ENCODE measurements at places on chromosomes 2 and 18.

DNA sequence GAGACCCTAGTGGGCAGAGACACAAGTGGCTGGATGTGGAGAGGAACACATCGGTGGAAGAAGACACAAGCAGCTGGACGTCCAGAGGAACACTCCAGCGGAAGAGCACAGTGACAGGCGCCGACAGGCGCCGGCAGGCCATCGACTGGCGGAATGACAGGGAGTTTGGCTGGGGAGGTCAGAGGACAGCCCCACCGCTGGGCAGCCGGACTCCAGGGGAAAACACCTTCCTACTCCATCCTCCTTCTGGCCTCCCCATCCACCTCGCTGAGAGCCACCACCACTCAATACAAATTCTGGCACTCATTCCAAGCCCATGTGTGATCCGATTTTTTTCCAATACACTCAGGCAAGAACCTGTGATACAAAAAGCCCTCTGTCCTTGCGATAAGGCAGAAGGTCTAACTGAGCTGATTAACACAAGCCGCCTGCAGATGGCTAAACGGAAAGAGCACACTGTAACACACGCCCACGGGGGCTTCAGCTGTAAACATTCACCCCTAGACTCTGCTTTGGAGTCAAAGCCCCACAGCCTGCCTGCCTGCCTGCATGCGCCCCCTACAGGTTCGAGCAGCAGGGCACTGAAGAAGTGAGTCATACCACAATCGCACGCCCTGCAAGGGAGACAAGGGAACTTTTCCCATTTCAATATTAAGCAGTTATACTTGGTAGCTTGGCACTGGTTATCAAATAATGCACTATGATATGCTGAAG lies 50.2 kb upstream of the LRP1B start:
- no peak for DNase-seq

GRCh38 chr18:9283791-9284190 lies 50.8 kb upstream of the TWSG1 start:
- DNase-seq: no peak

GRCh38 chr2:168076731-168077130 lies 170.7 kb downstream of the STK39 start:
- DNase-seq: no peak

- no peak for DNase-seq
Measured at GRCh38 chr18:36534154-36534688, 236.7 kb downstream of the FHOD3 start.

GRCh38 chr18:74380916-74381315 lies 65.3 kb downstream of the C18orf63 start:
- no peak for DNase-seq

DNA sequence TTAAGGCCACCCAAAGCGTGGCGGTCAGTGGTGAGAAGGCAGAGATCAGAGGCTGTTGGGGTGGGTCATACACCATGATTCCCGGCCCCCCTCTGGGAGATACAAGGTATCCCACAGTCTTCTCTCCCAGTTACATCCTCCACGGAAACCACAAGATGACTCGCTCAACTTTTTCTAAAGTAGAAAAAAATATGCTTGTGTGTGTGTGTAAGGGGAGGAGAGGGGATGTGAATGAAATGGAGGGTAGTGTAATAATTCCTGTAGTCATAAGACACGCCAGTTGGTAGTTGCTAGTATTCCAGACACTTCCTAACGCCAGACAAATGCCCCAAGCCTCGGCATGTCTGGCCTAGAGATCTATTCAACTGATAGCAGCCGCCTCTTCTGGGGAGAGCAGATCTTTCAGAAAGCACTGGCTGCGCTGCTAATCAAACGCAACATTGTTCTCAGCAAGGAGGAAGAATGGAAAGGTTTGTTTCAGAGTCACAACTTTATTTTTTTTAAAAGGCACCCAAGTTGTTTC lies 143.5 kb downstream of the TGIF1 start:
- no peak for DNase-seq

- DNase-seq: no peak
Measured at GRCh38 chr2:422676-423435, 135.0 kb upstream of the ALKAL2 start.

- DNase-seq: no peak
Measured at GRCh38 chr18:49934457-49934856, 121.1 kb upstream of the ACAA2 start.

DNA sequence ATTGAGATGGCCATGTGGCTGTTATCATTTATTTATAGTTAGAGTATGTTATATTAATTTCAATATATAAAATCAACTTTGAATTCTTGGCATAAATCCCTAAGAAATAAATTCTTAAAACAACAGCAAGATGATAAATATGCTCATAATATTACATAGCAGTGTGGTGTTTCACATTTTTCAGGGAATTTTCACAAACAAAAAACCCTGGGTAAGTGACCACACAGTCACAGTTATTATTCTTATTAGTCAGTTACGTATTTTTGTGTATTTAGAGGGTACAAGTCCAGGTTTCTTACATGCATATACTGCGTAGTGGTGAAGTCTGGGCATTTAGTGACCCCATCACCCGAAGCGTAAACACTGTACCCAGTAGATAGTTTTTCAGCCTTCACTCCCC lies 289.5 kb upstream of the REV1 start:
- no peak for DNase-seq

DNA sequence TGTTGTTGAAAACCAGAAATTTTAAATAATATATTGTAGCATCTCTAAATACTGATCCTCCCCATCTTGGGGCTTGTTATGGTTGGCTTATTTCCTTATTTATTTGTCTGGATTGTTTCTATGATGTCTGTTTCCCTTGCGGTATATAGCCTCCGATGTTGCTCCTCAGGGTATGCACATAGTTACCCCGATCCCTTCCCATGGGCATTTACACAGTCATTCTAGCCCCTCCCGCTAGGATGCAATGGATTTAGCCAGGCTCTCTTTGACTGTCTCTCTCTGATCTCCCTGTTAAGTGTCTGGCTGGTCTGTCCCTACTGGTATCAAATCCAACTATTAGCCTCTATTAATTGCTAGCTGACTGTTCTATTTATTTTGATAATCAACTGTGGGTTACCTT lies 91.8 kb upstream of the CRACDL start:
- DNase-seq: no peak

- DNase-seq: no peak
Measured at GRCh38 chr2:104004821-104005220, 849.1 kb upstream of the POU3F3 start.

DNA sequence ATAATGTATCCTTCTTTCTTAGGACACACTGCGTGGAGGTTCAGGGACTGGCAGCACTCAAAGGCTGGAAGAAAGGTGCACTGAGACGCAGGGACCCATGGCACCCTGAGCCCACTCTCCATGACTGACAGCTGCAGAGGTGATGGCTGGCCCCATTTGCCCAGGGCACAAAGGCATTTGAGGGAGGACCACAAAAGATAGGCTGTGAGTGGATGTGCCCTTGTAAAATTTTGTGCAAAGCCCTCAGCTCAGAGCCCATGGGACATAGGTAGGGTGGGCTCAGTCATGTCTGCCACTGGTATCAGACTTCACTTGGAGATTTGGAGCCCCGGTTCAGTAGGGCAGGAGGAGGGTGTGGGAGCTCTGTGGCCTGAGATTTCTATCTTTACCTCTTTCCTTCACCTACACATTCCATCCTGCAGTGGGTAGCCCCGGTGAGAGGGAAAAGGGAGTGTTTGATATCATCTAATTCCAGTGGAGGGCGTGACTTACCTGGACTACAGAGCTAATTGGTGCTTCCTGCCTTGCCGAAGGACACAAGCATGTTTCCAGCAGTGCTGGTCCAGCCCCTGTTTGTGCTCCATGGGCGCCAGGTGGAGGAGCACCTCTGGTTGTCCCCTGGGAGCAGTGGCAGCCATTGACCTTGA lies 312.2 kb downstream of the EN1 start:
- no peak for DNase-seq

- DNase-seq: no peak
Measured at GRCh38 chr2:12661489-12661888, 55.2 kb upstream of the TRIB2 start.

GRCh38 chr2:15974565-15975260 lies 34.4 kb downstream of the MYCN start:
- no peak for DNase-seq

Measured in activated T-helper 1 cell treated with anti-CD3 and anti-CD28 coated beads, Interleukin-12 subunit alpha, Interleukin-12 subunit beta, Interleukin-2, Interleukin-4 antibody, amounts not matched to agents 30 ng/mL and 10 ng/mL and 1 ng/mL, durations not matched to agents 14 hours and 24 hours and 36 hours (primary cell).